WTC11 (cell line): ENCODE measurements at places on chromosomes 3 and 15. TPM values are rescaled to one million over a fixed set of nuclear protein-coding genes. Genes with fewer than 3 reads are reported as not detected.

GRCh38 chr3:120102674-120103073 lies 8.4 kb upstream of the GSK3B start:
- H3K4me1 ChIP-seq, result no peaks in the 10 kb centered on the region
- no peak for DNase-seq
- no peak overlapping the region for H3K27ac ChIP-seq
- no peak overlapping the region for H3K4me3 ChIP-seq

DNA sequence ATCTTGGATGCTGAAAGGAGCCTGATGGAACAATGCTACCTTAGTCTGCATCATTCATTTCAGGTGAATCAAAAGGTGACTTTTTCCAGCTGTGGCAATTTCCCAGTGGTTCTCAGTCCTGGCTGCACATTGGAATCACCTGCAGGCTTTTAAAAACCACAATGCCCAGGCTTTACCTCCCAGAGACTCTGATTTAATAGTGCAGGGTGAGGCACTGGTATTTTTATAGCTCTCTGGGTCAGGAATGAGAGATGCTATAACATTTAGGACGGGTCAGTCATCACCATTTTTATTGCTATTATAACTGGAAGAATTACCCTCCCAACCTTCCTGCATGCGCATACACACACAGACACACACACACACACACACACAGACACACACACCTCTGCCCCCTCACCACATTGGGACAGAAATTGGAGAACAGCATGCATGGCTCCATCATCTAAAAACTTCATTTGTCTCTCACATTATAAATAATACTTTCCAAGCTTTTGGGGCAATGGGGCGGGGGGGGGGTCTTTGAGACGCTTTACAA lies 41.1 kb downstream of the LARP6 start:
- H3K4me1 ChIP-seq, result peaks cover 9% of the 10 kb centered on the region
- no peak overlapping the region for H3K27ac ChIP-seq
- no peaks in the 10 kb centered on the region; the same call in 1 of the 2 replicates for H3K27me3 ChIP-seq
- no peak for DNase-seq
- H3K36me3 ChIP-seq, result no peaks in the 10 kb centered on the region

GRCh38 chr15:58770519-58770856 lies 614 bp upstream of the MINDY2 start:
- peak overlapping the region; percentile 98 for H3K27ac ChIP-seq
- H3K4me1 ChIP-seq, result peaks cover 16% of the 10 kb centered on the region
- H3K27me3 ChIP-seq, result no peaks in the 10 kb centered on the region
- no peak overlapping the region; the same call in 1 of the 2 replicates for H3K4me3 ChIP-seq

The CELSR3 gene
- 27.9 to 35.7 TPM (median 32.7 TPM) in 3 replicates for total RNA-seq

DNA sequence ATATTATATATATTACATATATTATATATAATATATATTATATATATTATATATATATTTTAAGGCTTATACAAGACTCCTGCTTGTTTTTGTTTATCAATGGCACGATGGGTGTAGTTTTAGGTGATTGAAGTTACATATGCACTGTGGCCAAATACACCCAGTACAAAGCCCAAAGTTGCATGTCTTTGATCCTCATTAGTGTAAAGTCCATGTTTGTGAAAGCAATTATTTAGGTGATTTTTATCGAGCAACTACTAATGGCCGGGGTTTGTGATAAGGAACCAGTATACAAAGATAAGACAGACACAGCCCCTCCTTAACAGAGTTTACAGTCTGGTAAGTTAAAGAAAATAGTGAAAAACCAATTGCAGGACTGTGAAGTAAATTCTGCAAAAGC lies 154.3 kb downstream of the CHDH start:
- H3K27me3 ChIP-seq, result no peaks in the 10 kb centered on the region; the same call in 1 of the 2 replicates
- DNase-seq, result no peak
- no peak overlapping the region for H3K4me3 ChIP-seq
- no peaks in the 10 kb centered on the region for H3K4me1 ChIP-seq
- no peak overlapping the region for H3K27ac ChIP-seq

The TGM4 gene
- total RNA-seq, result not detected in 3 replicates

DNA sequence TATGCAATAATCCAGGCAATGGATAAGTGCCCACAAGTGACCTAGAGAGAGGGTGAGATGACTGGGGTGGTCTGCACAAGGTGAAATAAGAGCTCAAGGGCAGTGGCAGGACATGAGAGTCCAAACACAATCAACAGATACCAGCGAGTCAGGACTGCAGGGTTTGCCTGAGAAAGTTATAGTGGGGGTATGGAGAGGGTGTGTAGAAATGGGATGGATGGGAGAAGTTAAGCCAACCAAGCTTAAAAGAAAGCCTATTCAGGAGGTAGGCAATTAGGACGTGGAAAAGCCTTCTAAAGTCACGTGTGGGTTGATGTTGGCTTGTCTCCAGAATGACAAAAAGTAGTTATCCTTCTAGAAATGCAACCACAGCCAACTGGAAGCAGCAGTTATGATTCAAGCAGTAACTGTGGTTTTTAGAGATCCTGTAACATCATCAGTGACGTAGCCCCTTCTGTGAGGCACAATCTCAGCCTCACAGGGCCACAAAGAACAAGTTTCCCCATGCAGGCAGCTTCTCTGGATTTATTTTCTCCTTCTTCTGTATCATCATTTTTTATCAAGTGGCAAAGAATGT lies 56.1 kb downstream of the FAM174B start:
- peaks cover 5% of the 10 kb centered on the region for H3K36me3 ChIP-seq
- H3K4me1 ChIP-seq, result peaks cover 4% of the 10 kb centered on the region; the same call in 1 of the 2 replicates
- no peak overlapping the region for H3K27ac ChIP-seq

- no peak overlapping the region for H3K4me3 ChIP-seq
- no peaks in the 10 kb centered on the region for H3K27me3 ChIP-seq
- no peak overlapping the region for H3K27ac ChIP-seq
- DNase-seq, result no peak
Observed at GRCh38 chr15:71472566-71472965, 337.8 kb upstream of the NR2E3 start.

DNA sequence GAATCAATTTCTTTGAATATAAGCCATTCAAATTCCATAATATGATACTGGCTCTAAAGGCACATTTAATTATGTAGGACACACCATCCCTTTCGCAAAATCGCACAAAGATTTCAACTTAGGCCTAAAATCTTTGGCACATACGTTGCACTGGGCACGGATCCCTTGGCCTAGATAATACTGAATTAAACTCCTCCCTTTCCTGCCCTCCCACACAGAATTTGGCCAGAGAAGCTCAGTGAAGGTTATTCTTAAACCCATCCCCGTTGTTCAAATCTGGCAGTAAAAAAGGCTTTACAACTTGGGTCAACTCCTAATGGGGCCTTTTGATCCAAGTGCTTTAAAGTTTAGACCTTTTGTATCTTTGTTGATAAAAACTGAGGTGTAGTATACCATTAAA lies 247.2 kb downstream of the PTPRG start:
- no peak overlapping the region for H3K4me3 ChIP-seq
- DNase-seq, result no peak
- no peaks in the 10 kb centered on the region for H3K36me3 ChIP-seq
- H3K27ac ChIP-seq, result no peak overlapping the region
- H3K27me3 ChIP-seq, result no peaks in the 10 kb centered on the region
- peaks cover 90% of the 10 kb centered on the region for H3K4me1 ChIP-seq

DNA sequence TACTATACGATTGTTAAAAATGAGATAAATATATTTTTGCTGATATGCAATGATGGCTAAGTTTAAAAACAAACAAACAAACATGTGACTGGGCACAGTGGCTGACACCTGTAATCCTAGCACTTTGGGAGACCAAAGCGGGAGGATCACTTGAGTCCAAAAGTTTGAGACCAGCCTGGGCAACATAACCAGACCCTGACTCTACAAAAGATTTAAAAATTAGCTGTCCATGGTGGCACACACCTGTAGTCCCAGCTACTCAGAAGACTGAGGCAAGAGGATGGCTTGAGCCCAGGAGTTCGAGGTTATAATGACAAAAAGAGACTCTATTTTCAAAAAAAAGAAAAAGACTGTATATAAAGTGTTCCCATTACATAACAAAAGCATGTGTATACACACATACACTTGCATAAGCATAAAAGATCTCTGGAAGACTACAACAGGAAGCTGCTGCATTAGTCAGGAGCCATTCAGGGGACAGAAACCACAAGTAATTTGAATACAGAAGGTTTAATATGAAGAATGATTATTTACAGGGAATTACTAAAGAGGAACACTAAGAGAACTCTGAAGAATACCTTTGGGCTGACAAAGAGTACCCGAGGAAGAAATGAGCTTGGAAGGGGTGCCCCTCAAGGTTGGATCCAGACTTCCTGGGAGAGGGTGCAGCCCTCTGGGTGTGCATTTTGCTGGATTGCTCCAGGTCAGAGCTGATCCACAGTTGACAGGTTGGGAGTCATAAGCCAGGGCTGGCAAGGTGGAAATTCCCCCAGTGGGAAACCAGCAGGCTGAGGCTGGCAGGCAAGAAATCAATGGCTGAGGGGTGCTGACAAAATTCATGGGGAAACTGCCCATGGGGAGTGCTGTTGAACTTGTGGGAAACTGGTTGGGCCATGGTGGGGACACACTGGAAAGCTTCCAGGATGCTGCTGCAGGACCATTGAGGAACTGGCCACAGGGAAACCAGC lies 9.3 kb upstream of the TM4SF18 start:
- H3K4me3 ChIP-seq, result no peak overlapping the region
- no peaks in the 10 kb centered on the region for H3K27me3 ChIP-seq
- H3K4me1 ChIP-seq, result peaks cover 38% of the 10 kb centered on the region
- no peak for DNase-seq
- H3K27ac ChIP-seq, result no peak overlapping the region
- no peaks in the 10 kb centered on the region for H3K36me3 ChIP-seq

- no peaks in the 10 kb centered on the region; the same call in 1 of the 2 replicates for H3K27me3 ChIP-seq
- no peak overlapping the region for H3K4me3 ChIP-seq
- no peak overlapping the region for H3K27ac ChIP-seq
- H3K4me1 ChIP-seq, result peaks cover 10% of the 10 kb centered on the region
- peaks cover 39% of the 10 kb centered on the region for H3K36me3 ChIP-seq
Observed at GRCh38 chr15:43169888-43170287, 15.3 kb upstream of the CCNDBP1 start.

GRCh38 chr3:42229266-42229941 lies 36.6 kb downstream of the CCK start:
- H3K4me1 ChIP-seq, result peaks cover 2% of the 10 kb centered on the region
- H3K36me3 ChIP-seq, result peaks cover 10% of the 10 kb centered on the region
- no peak overlapping the region for H3K4me3 ChIP-seq
- no peak overlapping the region for H3K27ac ChIP-seq

The PPARG gene
- total RNA-seq, result 0.30 to 0.79 TPM (median 0.66 TPM) in 3 replicates

DNA sequence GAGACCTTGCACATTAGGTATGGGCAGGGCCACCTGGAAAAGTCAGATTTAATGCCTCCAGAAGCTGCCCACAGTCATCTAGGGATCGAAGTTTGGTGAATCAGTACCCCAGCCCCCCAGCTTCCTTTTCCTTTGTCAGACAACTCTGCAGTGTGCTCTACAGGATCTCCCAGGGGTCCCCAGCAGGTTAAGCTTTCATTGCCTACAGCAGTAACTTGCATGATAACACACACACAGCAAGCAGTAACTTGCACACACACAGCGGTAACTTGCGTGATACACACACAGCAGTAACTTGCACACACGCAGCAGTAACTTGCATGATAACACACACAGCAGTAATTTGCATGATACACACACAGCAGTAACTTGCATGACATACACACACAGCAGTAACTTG lies 131.3 kb downstream of the UACA start:
- no peak for DNase-seq
- H3K4me1 ChIP-seq, result peaks cover 61% of the 10 kb centered on the region
- H3K4me3 ChIP-seq, result 0 out of 2 replicates have a peak overlapping the region, but pooled peaks have one; percentile 2
- peak overlapping the region; percentile 84; the same call in 1 of the 2 replicates for H3K27ac ChIP-seq
- H3K36me3 ChIP-seq, result no peaks in the 10 kb centered on the region

DNA sequence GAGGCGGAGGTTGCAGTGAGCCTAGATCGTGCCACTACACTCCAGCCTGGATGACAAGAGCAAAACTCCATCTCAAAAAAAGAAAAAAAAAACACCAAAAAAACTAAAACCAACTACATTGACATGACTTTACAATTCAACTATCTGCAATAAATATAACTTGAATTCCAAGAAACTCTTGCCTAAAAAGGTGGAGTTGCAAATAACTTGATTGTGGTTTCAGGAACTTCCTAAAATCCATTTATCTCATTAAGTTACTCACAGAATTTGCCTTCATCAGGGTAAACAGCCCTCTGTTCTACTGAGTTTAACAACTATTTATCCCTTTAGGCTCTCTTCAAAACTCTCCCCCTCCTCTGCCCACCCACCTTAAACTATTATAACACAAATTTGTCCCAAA lies 2.7 kb upstream of the MAPK6 start:
- no peaks in the 10 kb centered on the region for H3K36me3 ChIP-seq
- H3K4me1 ChIP-seq, result peaks cover 27% of the 10 kb centered on the region
- no peak overlapping the region for H3K4me3 ChIP-seq
- DNase-seq, result no peak
- H3K27ac ChIP-seq, result no peak overlapping the region

- no peak for DNase-seq
- no peaks in the 10 kb centered on the region for H3K27me3 ChIP-seq
- H3K4me1 ChIP-seq, result peaks cover 6% of the 10 kb centered on the region
Observed at GRCh38 chr15:72482275-72482674, 8.1 kb downstream of the ARIH1 start.

DNA sequence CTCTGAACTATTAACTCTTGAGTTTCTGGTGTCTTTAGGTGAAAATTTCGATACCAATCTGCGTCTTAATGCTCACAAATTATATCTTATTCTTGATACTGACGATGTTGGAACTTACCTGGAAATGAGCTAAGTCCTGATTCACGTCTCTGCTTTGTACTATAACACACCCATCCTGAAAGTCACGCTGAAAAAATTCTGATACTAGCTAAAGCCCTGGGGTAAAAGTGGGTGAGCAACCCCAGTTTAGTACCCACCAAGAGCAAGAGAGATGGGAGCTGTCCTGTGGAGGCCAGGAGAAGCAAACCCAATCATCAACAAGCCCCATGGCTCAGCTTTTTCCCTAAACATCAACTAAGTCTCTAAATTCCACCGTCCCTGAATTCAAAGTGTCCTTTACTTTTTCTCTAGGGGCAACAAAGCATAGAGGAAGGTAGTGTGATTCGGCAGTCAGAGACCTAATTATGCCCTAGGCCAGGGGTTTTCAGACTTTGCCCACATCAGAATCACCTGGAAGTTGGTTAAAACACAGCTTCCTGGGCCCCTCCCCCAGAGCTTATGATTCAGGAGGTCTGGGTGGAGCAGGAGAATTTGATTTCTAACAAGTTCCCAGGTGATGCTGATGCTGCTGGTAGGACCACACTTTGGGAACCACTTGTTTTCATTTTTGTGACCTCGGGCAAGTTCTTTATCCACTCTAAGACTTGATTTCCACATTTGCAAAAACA lies 90.2 kb downstream of the OSBPL10 start:
- H3K27ac ChIP-seq, result peak overlapping the region; percentile 79
- DNase-seq, result no peak
- H3K36me3 ChIP-seq, result no peaks in the 10 kb centered on the region
- H3K4me1 ChIP-seq, result peaks cover 83% of the 10 kb centered on the region

GRCh38 chr3:50662408-50662807 lies 12.3 kb upstream of the DOCK3 start:
- peaks cover 10% of the 10 kb centered on the region for H3K4me1 ChIP-seq
- 0 out of 2 replicates have a peak, but pooled peaks cover 2% of the 10 kb centered on the region for H3K27me3 ChIP-seq
- no peak overlapping the region for H3K27ac ChIP-seq
- DNase-seq, result peak; percentile 3
- H3K36me3 ChIP-seq, result no peaks in the 10 kb centered on the region

The ZBTB47 gene
- 5.2 to 5.9 TPM (median 5.6 TPM) in 3 replicates for total RNA-seq
